ENCODE measurements at places on chromosomes 2 and 18.

DNA sequence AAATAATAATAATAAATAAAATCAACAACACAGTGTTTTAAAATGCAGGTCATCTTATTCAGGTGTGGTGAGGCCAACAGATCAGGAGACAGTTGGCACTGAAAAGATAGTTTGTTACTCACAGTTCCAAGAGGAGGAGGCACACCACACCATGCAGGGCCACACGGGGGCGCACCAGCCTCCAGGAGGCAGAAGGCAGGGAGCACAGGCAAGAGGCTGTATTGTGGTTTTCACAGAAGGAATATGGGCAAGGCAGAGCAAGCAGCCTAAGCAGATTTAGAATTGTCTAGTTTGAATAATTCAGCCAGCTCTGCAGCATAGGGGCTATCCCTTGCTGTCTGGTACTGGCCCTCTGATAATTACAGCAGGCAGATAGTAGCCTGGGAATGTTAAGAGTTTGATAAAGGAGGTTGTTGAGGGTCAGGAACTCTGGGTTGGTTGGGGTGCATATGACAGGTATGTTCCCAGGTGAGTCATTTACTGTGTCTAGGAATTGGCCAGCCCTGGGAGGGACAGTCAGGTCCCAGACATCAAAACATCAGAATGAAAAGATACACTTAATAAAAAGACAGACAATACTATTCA, 31.3 kb downstream of the KIAA2012 start:
- no peak for DNase-seq

- DNase-seq, result no peak
These were observed 64.3 kb upstream of the PSMD14 start for GRCh38 chr2:161243905-161244304.

DNA sequence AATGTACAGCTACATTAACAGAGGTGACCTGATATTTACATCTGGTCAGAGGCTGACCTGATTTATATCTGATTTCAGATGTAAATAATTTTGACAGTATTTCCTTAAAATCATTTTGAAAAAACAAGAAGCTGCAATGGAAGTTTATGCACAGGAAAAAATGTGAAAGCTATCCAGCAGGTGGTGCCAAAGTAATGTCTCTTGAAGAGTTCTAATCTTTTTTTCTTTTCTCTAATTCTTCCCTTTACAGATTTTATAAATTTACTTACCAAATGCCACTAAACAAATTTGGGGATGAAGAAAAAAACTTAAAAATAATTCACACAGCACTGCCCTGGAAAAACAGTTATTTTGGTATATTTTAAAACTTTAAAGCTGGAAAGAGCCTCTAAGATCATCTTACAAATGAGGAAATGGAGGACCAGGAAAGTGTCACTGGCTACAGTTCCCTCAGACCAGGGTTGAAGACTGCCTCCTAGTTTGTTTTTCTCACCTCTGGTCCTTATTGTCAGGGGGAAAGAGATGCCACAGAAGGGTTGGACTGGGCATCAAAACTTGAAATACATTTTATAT, 16.4 kb upstream of the FBLN7 start:
- no peak for DNase-seq

DNA sequence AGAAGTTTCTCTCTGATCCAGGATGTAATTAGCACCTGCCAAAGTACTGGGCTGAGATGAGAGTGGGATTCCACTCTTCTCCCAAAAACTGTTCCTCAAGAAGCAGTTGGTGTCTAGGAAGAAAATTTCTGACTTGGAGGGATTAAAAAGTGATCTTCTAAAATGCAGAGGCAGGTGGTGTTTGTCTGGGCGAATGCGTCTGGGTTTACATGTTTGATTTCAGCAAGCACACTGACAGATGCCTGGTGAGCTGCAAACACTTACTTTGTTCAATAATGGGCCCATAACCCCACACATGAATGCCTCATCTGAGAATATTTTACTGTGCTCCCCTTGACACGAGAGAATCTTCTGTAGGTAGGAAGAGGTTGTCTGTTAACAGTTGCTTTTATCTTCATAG, 24.3 kb upstream of the KCNF1 start:
- no peak for DNase-seq

DNA sequence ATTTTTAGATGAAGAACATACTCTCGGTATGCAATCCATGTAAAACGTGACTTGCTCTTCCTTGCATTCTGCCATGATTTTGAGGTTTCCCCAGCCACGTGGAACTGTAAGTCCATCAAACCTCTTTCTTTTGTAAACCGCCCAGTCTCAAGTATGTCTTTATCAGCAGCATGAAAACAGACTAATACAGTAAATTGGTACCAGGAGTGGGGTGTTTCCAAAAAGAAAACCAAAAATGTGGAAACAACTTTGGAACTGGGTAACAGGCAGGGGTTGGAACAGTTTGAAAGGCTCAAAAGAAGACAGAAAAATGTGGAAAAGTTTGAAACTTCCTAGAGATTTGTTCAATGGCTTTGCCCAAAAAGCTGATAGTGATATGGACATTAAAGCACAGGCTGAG, 1957.9 kb downstream of the SUCLG1 start:
- no peak for DNase-seq

DNA sequence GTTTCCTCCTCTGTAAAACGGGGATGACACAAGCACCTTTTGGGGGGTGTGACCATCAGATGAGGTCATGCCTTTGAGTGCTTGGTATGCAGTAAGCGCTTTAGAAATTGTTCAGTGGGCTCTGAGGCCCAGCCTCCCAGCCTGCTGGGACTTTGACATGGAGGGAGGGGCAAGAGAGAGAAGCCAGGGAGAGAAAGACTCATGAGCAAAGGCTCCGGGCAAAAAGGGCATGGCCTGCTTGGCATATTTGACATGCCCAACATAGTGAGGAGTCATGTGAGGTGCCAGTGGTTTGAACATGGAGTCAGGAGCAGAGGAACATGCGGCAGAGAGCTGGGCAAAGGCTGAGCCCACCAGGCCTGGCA, 14.0 kb downstream of the TNS1 start:
- DNase-seq, result no peak

- no peak for DNase-seq
These were observed 94.6 kb upstream of the CHAC2 start for GRCh38 chr2:53672881-53673522.

DNA sequence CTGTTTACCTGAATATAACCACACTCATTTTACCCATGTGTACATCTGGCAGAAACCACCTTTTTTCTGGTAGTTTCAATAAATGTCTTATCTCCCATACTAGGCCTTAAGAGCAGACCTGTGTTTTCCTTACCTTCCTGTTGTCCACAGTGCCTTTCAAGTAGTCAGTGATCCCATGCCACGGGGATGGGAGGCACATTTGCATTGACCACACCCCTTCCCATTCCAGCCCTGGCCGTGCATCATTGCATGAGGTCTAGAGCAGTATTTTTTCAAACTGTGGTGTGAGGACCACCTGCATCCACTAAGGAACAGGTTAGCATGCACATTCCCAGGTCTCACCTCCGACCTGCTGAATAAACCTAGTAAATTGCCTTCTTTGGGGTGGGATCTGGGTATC, 165.2 kb upstream of the FOSL2 start:
- no peak for DNase-seq

GRCh38 chr2:168884975-168885374, 5.3 kb downstream of the SPC25 start:
- no peak for DNase-seq

- no peak for DNase-seq
These were observed 81.2 kb upstream of the SNTG2 start for GRCh38 chr2:869357-869871.

DNA sequence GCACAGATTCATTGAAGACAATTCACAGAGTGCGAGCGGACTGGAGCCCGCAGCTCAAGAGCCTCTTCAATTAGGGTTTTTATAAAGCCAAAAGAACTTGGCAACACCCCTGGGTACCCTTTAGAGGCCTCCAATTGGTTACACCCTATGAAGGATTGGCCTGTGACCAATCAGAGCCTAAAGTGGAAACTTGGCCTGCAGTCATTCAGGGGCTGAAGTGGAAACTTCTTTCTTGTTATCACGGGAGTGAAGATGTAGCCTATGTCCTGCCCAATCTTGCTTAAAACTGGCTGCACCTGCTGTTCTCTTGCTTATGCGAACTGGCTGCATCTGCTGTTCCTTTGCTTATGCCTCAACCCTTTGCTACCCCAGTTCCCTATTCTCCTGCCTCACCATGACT, 1.8 kb upstream of the HJURP start:
- no peak for DNase-seq

DNA sequence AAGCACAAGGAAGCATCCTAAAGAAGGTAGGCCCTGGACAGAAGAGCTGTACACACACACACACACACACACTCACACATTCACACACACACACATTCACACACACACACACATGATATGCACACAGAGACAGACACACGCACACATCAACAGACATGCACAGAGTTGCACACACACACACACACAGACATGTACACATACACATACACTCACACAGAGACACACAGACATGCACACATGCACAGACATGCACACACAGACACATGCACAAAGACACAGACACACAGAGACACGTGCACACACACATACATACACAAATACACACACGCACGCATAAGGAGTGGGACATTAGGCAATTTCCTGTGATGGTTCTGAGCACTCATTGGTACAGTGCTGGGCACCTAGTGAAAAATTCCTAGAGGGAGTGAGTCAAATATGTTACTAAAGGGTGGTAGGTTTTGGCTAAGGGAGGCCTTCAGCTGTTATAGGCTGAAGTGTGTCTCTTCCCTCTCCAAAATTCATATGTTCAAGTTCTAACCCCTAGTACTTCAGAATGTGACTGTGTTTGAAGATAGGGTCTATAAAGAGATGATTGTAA, 26.4 kb downstream of the THNSL2 start:
- no peak for DNase-seq

DNA sequence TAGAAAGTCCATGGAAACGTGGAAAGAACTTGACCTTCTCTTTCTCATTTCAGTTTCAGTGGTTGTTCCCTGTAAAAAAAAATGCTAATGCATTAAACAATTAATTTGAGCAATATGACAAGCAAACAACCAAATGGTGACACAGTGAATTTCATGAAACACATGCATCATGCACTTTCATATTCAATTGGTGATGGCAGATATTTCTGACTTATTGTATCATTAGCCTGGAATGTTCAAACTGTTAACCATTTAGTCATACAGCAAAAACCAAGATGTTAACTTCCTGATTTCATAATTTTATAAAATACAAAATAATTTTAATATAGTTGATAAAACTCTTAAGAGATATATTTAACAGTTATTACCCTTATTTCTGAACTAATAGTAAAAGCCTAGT, 85.5 kb downstream of the SCN1A start:
- DNase-seq, result no peak

DNA sequence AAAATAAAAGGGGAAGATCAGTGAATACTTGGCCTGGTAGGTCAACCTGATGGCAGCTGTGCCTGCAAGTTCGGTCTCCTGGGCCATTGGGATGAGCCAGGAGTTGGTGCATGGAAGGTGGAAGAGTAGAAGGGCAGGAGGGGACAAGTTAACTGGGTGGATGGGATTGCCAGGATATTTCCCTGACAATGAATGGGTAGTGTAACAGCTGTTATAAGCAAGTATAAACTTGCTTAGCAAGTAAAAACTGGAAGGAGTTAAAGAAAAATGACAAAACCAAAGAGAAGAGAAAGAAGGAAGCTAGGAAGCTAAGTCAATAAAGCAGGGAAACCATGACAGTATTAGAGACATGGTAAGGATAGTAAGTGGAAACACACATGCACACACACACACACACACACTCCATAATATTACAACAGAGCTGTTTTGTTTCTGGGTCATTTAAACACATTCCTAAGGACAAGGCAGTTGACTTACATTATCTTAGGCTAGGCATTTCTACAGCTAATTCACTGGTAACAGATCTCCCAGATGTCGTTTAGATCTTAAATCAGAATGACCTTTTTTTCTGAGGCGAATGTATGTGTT, 29.7 kb downstream of the MEP1B start:
- DNase-seq, result no peak

DNA sequence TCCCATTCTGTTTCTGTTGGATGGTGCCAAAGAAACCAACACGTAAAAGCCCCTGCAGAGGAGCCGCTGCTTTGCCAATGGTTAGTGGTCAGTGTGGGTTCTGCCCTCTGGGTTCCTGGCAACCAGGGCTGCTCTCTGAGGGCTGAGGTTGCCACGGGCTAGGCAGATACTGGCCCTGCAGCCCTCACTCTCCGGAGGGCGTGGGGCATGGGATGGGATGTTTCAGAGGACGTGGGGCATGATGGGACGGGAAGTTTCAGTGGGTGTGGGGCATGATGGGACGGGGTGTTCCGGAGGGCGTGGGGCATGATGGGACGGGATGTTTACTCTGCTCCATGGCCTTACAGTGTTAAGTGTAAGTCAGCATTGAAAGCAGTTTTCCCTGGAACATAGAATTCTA, 34.2 kb downstream of the ADI1 start:
- no peak for DNase-seq

- peak; percentile 49 for DNase-seq
These were observed 648 bp downstream of the ARID5A start for GRCh38 chr2:96537066-96537733.

- DNase-seq, result no peak
These were observed 86.6 kb downstream of the ITGB1BP1 start for GRCh38 chr2:9336576-9337314.

DNA sequence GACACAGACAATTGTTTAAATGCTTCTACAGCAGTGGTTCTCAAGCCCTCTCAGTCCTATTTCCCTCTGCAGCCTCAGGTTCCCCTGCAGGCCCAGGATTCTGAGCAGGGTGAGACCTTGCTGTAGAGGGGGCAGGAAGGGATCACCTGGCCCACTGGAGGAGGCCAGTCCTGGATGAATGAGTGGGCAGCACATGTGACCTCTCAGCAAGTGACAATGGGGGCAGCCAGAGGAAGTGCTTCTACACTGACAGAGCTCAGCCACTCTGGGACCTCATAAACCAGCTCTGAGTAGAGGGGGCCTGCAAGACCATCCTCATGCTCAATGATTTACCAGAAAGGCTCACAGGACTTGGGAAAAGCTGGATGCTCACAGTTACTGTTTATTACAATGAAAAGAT, 63.2 kb downstream of the ASB1 start:
- DNase-seq, result no peak

- DNase-seq, result no peak
These were observed 152.5 kb upstream of the AQP4 start for GRCh38 chr18:27017901-27018500.

GRCh38 chr2:160324917-160325316, 124.8 kb upstream of the ITGB6 start:
- DNase-seq, result no peak

GRCh38 chr2:240874715-240875227, 6.1 kb downstream of the AGXT start:
- no peak for DNase-seq

DNA sequence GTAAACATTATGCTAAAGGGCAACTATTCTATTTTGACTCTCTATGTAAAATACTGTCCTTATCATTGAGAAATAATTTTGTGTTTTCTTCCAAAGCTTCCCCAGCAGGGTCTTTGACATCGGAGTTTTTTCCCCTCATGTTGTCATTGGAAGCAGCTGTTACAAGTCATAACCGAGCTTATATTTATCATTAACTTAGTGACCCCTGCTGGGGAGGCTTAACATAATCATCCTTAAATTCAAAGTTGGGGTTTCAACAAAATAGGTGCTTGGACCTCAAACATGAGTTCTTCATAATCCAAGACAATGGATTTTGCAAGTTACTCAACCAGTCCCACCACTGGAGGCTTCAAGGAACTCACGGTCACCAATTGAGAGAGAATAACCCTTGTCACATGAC, 330.9 kb downstream of the DCC start:
- no peak for DNase-seq

All from stimulated activated CD4-positive, alpha-beta T cell treated with anti-CD3 and anti-CD28 coated beads, Interleukin-1b, Interleukin-23, amount 100 ng/mL, for 1 hour (primary cell).